Muscle of back (tissue), 13 donors: ENCODE measurements at places on chromosomes 7 and 10. TPM values are rescaled to one million over a fixed set of nuclear protein-coding genes. Genes with fewer than 3 reads are reported as not detected.

GRCh38 chr7:80981405-80981804, 62.6 kb upstream of the SEMA3C start:
- no peak for DNase-seq

- DNase-seq, result no peak
Observed at GRCh38 chr7:21702303-21702702, 159.5 kb downstream of the DNAH11 start.

GRCh38 chr7:8885480-8886000, 452.1 kb downstream of the NXPH1 start:
- no peak for DNase-seq

The CALML3 gene
- 0.16 TPM for polyA plus RNA-seq

GRCh38 chr7:98753989-98754479, 115.8 kb downstream of the TMEM130 start:
- no peak for DNase-seq

The TRA2A gene
- polyA plus RNA-seq, result 125 TPM

- no peak for DNase-seq
Observed at GRCh38 chr7:103058122-103058521, 16.5 kb downstream of the FBXL13 start.

The GIMAP5 gene
- 5.6 TPM for polyA plus RNA-seq

DNA sequence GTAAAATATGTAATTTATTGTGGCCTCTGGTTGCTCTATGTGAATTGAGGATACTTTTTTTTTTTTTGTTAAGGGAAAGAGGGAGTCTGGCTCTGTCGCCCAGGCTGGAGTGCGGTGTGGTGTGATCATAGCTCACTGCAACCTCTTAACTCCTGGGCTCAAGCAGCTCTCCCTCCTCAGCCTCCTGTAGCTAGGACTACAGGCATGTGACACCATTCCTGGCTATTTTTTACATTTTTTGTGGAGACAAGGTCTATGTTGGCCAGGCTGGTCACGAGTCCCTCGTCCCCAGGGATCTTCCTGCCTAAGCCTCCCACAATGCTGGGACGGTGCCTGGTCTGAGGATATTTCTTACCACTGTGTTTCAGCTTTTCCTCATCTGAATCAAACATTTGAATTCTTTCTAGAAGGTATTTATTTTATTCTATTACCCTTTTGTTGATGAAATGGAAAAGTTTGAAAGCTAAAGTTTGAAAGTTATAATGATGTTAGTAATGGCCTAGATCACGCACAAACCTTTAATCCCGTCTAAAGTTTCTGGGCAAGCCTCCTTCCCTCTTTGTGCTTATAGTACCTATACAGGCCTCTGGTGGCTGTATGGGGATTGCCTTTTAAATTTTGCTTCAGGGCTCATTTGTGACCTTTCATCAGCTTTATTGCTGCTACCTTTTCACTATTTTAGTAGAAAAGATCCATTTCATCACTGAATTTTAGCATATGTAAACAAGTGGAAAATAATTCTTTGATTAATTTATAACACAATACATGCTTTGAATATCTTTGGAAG, 2.0 kb downstream of the IFRD1 start:
- peak; percentile 59 for DNase-seq

DNA sequence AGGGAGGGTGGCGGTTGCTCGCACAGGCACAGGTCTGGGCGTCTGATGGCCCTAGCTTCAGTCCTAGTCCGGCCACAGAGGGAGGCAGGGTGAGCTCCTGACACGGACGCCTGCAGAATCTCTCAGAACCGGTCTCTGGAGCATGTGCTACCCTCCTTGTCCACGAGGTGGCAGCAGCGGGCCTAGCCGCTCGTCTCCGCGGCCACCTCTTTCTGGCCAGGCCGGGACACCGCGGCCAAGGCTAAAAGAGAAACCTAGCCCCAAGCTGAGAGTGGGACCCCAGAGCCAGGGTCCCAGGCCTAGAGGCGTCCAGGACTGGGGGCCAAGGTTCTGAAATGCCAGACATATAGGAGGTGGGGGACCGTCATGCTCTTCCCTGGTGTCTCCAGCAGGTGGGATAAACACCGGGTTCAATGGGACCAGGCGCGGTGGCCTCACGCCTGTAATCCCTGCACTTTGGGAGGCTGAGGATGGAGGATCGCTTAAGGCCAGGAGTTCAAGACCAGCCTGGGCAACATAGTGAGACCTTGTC, 3.2 kb upstream of the LAT2 start:
- peak; percentile 91 for DNase-seq

- DNase-seq, result no peak
Observed at GRCh38 chr7:150421831-150422230, 28.6 kb upstream of the GIMAP8 start.

- no peak for DNase-seq
Observed at GRCh38 chr7:149181450-149181790, 13.9 kb upstream of the ZNF282 start.

DNA sequence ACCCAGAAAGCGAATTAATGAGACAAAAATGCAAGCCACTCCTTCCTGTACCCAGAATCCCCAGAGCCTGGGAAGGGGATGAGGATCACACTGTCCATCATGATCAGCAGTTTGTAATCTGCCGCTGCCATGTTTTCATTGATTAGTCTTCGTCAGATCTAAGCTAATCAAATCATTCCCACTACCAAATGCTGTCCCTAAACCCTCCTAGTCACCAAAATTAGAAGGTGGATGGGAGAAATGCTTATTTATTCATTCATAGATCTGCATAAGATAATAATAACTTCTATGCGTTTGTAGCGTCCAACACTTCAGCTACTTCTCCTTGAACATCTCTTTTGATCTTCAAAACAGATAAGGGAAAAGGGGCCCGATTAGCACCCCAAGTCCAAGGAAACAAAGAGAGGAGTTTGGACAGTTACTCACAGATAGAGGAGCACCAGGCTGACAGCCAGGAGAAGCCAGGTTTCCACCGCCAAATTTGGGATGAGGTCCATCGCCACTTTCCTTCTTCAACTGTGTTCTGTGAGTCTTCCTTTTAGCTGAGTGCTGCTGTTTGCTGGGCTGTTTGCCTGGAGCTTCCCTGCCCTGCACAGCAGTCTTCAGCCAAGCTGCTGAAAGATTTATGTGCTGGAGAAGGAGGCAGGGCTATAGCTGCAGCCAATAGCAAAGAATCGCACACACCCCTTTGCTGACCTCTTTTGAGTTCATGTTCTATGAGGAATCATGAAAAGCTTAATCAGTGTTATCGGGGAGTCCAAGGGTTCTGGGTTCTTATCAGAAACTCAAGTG, at the start of gene CYP3A5:
TSS of gene CYP3A5 (minus strand) at position 597 of the 792 bp plus-strand sequence. CDS start at position 497, 100 bp downstream.
- peak; percentile 63 for DNase-seq

GRCh38 chr7:131956864-131957263, 400.4 kb upstream of the PODXL start:
- DNase-seq, result no peak

DNA sequence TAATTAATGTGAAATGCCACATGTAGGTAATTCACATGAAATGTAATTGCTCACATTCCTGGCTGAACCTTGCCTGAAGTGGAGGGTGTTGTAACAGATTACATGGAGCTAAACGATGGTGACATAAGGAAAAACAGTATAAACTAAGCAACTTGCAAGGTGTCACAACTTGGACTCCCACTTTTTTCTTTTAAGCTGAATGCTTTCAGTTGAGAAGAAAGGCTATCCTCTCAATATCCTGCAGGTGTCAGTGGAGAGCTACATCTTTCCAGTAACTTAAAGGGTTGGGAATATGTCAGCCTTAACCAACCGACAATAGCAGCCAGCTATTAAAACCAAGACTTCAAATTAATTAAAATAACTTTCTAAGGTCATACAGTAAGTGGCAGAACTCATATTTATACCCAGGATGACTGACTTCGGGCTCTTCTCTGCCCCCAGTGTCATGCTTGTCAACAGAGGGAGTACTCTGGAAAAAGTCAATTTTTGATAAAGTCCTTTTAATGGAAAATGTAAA, 33.7 kb downstream of the NRBF2 start:
- peak; percentile 70 for DNase-seq

The RPP38 gene
- 11.1 TPM for polyA plus RNA-seq

- no peak for DNase-seq
Observed at GRCh38 chr10:14548474-14548873, 217.8 kb upstream of the FRMD4A start.

The MOGAT3 gene
- polyA plus RNA-seq, result not detected

The WDFY4 gene
- 3.3 TPM for polyA plus RNA-seq

DNA sequence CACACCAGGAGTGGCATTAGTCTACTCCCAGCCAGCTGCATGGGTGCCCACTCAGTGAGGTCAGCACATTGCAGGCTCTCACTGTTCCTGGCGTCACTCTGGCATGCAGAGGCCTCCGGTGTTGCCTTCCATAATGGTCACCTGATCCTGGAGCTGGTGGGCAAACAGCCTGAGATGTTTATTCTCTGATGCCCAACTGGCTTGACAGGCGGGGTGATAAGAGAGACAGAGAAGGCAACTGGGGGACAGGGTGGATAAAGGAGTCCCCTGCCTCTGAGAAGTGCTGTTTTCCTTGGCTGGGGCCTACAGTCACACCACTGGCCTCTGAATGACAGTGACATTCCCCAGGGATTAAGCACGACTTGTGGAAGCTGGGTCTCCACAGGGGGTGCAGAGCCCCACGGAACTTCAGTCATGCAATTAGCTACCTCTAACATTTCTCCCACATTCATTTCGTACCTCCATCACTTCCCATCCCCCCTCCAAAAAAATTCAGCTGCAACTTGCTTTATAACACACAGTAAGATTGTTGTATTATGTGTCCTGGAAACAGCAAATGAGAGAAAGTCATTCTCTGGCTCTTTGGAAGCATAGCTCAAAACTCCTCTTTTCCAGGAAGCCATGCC, 7.1 kb upstream of the RBM20 start:
- DNase-seq, result peak; percentile 52

DNA sequence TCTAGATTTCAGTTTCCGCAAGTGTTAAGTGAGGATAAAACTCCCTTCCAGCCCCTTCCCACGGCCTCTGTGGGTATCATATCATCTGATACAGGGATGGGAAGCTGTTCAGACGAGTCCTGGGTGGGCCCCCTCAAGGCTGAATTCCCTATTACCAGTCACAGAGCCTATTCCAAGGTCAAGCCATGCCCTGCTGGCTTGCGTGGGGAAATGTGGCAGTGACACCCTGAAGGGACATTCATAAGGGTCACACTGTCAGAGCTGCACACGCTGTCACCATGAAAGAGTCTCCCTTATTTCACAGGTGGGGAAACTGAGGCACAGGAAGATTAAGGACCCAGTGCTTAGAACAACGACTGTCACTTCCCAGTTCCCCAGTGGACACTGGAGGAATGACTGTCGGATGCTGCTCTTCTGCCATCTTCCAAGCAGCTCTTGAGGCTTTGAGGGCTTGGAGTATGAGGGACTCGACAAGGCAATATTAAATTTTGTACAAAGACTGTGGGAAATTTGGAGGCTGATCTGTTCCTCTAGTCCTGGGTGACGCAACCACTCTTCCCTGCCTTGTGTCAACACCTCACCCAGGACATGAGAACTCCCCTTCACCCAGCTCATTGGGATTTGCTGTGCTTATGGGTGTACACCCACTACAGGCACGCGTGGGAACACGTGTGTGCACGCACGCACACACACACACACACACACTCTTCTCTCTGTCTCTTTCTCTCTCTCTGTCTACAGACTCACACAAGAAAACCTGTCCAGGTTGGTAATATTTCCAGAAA, 386.0 kb downstream of the RPS24 start:
- DNase-seq, result no peak

The ACADSB gene
- polyA plus RNA-seq, result 15.7 TPM

DNA sequence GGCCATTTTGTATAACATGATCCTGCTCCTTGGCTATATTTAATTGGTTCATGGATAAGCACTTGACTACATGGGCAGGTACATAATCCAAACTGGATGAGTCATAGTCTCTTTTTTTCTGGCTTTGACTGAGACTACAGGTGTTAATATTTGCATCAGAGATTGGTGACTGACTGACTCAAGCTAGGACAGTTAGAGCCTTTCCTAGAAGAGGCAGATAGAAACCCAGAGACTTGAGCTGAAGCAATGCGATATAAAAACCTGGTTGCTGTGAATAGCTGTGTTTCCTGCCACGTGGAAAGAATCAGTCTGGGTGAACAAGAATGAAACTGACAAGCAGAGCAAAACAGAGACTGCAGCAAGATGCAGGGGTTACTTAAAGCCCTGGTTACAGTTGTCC, 81.0 kb downstream of the SAMD9 start:
- DNase-seq, result no peak

DNA sequence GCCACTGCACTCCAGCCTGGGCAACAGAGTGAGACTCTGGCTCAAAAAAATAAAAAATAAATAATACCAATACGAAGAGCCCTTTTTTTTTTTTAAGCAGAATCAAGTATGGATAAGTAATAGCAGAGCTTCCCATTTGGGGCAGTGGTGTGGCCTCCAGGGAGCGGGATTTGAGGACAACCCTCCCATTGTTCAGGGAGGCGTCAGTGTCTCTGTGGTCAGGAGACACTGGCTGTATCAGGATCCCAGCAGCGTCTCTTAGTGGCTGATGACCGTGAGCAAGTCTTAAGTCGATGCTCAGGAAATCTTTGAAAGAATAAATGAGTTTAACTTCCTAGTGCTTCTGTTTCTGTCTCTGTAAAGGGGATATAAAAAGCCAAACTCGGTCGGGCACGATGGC, 25.2 kb upstream of the SH2B2 start:
- DNase-seq, result no peak

DNA sequence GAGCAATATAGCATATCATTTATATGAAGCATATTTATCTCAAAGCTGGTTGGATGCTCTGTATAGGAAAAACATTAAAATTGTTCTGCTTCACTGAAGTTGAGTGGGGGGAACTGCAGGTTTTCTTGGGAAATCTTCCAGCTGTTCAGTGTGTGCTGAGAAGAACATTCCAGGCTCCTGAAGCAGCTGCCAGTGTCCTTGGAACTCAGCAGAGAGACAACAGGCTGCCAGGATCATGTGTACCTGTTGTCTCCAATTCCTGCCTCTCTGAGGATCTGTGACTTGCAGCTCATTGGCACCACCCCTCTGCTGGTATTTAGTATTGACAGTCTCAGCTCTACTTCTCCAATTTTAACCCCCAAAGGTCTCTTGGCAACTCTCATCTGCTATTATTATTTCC, 42.3 kb upstream of the PRKG1 start:
- DNase-seq, result no peak

DNA sequence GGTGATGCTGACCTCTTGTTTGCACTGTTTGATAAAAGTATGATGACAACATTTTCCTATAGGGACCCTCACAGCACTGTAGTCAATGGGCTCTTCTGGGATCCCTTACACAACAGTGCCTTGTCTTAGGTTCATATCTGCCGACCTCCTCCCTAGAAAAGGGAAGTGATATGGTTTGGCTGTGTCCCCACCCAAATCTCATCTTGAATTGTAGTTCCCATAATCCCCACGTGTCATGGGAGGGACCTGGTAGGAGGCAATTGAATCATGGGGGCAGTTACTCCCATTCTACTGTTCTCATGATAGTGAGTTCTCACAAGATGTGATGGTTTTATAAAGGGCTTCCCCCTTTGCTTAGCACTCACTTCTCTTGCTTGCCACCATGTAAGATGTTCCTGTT, 23.1 kb downstream of the ZC3HAV1 start:
- no peak for DNase-seq

GRCh38 chr7:90520484-90520883, 51.0 kb downstream of the PTTG1IP2 start:
- DNase-seq, result no peak

The FRAT1 gene
- 1.6 TPM for polyA plus RNA-seq
